ENCODE measurements at places on chromosomes 11 and 22. TPM values are rescaled to one million over a fixed set of nuclear protein-coding genes. Genes with fewer than 3 reads are reported as not detected.

The OR8D1 gene
- total RNA-seq = not detected

The TTC17 gene
- total RNA-seq = 69.0 TPM

The C11orf52 gene
- not detected for total RNA-seq

The BAIAP2L2 gene
- 3.4 TPM for total RNA-seq

The SLCO2B1 gene
- 0.66 TPM for total RNA-seq

The MUC5AC gene
- not detected for total RNA-seq

The MN1 gene
- total RNA-seq = 7.2 TPM

The GLYAT gene
- total RNA-seq = not detected

The MADD gene
- 36.1 TPM for total RNA-seq

The SLC22A6 gene
- not detected for total RNA-seq

The CHRM1 gene
- total RNA-seq = not detected

The BCO2 gene
- total RNA-seq = 34.1 TPM

The CRELD2 gene
- total RNA-seq = 524 TPM

The CCDC87 gene
- total RNA-seq = 0.29 TPM

The INS gene
- not detected for total RNA-seq

The NEAT1 gene
- total RNA-seq = 308 TPM

The CDC42BPG gene
- total RNA-seq = 0.22 TPM

The KLHDC7B gene
- total RNA-seq = not detected

The TRIM48 gene
- total RNA-seq = not detected

The DDX25 gene
- not detected for total RNA-seq

The CRYAB gene
- 0.66 TPM for total RNA-seq

The NPAS4 gene
- total RNA-seq = not detected

The LINC01488 gene
- total RNA-seq = not detected

The CALCA gene
- not detected for total RNA-seq

The HYLS1 gene
- total RNA-seq = 11.5 TPM

The FAM227A gene
- 1.8 TPM for total RNA-seq

The OR52N4 gene
- not detected for total RNA-seq

The CRACR2B gene
- 0.66 TPM for total RNA-seq

The OR52E1 gene
- total RNA-seq = not detected

The MYRF gene
- total RNA-seq = 6.4 TPM

The RBFOX2 gene
- total RNA-seq = 107 TPM

The HOATZ gene
- not detected for total RNA-seq

The LRRC32 gene
- total RNA-seq = 14.7 TPM

The DDB1 gene
- total RNA-seq = 338 TPM

The TIRAP gene
- 7.2 TPM for total RNA-seq

The SOX6 gene
- total RNA-seq = 5.9 TPM

The EP300 gene
- 70.5 TPM for total RNA-seq
